ENCODE measurements at places on chromosomes 11 and 22.

DNA sequence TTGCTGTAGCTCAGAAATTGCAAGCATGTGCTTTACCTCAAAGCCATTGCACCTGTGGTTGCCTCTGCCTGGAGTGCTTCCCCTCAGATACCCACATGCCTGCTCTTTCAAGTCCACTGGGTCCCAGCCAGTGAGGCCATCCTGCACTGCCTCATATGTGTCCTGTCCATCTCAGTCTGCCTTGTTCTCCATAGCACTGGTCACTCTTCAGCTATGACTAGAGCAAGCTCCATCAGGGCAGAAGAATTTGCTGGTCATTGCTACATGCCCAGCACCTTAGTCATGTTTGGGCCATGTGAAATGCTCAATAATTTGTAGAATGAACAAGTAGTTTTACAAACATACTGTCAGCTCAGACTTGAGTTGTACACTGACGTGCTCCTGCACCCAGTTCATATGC is 64.4 kb upstream of the HORMAD2 start:
- no peak for DNase-seq

DNA sequence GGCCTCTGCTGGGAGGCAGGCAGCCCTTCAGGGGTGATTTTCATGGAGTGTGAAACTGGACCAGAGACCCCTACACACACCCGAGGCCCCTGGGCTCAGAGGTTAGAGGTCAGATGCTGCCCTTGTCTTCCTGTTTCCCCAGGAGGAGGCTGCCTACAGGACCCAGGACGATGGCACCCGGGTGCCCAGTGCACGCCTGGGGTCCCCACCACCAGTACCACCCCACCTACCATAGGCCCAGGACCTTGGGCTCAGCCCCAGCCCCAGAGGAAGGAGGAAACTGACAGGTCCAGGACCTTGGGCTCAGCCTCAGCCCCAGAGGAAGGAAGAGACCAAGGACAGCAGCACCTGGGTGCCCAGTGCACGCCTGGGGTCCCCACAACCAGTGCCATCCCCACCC is 79.2 kb downstream of the BRD1 start:
- no peak for DNase-seq

DNA sequence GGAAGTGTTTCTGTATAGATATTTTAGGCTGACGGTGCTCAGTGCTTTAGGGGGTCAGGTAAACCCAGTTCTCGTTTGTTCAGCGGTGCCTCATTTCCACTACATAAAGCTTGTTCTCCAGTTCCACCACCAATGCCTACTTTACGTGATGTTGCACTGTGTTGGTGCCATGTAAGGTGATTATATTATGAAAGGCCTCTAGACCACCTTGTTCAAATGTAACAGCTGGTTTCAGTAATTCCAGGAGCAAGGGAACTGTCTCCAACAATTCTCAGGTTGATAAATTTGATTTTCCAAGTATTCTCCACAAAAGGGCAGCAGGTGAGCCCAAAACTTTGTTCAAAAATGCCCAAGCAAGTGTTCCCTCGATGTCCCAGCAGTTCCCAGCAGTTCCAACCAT is 83.7 kb upstream of the SEPTIN5 start:
- DNase-seq, result no peak

DNA sequence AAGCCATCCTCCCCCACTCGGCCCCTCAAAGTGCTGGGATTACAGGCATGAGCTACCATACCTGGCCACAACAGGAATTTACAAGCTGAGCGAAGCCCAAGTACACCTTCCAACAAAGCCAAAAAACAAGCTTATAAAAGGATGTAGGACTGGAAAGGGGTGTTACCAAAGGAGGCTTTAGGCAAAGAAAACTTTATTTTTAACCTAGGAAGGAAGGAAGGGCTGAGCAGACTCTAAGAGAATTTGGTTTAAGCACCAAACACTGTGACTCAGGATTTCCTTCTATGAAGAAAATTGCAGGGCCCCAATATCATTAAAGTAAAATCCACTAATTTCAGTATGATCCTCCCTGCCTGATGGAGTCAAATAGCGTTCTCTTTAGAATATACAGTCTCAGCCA is 12.1 kb downstream of the DENND5A start:
- DNase-seq, result no peak

- DNase-seq, result no peak
Measured at GRCh38 chr11:127723714-127724113, 723.1 kb upstream of the KIRREL3 start.

DNA sequence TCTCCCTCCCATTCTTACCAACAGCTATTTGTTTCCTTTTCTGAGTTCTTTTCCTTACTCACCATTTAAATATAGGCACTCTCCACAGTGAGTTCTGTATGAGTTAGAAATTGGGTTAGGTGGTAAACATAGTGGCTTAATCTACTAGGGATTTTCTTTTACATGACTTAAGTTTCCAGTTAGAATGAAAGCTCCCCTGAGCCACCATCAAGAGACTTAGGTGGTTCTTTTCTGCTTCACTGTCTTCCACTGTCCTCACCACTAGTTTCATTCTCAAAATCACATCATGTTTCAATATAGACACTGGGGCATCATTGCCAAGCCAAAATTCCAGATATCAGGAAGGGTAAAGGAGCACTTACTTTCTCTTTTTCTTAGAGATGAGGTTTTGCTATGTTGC is 9.0 kb upstream of the REXO2 start:
- DNase-seq, result no peak

DNA sequence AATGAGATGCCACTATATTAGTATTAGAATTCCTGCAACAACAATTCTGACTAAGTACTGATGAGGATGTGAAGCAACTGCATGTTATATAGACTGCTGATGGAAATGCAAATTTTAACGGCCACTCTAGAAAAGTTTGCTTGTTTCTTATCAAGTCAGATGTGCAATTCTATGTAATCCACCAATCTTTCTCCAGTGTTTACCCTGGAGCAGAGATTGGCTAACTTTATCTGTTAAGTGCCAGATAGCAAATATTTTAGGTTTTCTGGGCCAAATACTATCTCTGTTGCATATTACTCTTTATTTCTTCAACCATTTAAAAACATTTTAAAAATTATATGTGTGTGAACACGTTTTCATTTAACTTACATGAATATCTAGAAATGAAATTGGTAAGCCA is 586.9 kb downstream of the FAM181B start:
- DNase-seq, result no peak

- DNase-seq, result no peak
Measured at GRCh38 chr11:115104851-115105453, 399.3 kb downstream of the CADM1 start.

GRCh38 chr11:84993386-84993785 is 633.8 kb downstream of the DLG2 start:
- no peak for DNase-seq

GRCh38 chr11:75291741-75292140 is 51.2 kb downstream of the TPBGL start:
- no peak for DNase-seq

GRCh38 chr22:19358195-19358594 is 66.7 kb upstream of the CLTCL1 start:
- DNase-seq, result no peak

- DNase-seq, result no peak
Measured at GRCh38 chr11:61273178-61274078, 21.7 kb downstream of the VWCE start.

GRCh38 chr22:37750596-37751162 is 53.8 kb downstream of the TRIOBP start:
- DNase-seq, result no peak

DNA sequence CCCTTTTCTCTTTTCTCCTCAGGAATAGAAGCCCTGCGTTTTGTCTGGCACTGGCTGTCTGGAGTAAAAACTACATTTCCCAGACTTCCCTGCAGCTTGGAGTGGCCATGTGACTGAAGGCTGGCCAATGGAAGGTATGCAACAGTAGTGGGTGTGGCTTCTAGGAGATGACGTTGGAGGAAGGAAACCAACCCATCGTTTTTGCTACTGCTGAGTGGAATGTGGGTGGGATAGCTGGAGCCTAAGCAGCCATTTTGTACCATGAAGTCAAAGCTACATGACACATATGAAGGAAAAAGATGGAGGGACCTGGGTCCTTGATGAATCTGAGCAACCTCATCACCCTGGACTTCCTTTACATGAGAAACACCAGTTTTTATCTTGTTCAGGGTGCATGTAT is 19.6 kb downstream of the FGF3 start:
- no peak for DNase-seq

DNA sequence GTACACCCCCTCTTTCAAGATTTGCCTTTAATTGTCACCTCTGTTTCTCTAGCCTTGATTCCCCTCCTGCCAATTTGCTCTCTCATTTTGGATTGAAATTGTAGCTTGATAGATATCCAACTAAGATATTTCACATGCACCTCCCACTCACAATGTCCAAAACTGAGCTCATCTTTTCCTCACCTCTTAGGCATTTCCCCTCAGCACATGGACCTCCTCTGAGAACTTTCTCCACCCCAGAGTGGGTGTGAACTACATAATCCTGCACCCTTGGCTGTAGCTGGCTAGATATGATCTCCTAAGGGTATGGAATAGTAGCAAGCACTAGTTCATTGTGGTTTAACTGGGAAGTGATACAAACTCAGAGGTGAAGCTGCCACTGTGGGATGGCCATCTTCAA is 91.5 kb upstream of the SESN3 start:
- DNase-seq, result no peak

GRCh38 chr11:115580416-115580815 is 76.2 kb upstream of the CADM1 start:
- DNase-seq, result no peak

GRCh38 chr11:43212279-43212678 is 99.5 kb upstream of the API5 start:
- no peak for DNase-seq

DNA sequence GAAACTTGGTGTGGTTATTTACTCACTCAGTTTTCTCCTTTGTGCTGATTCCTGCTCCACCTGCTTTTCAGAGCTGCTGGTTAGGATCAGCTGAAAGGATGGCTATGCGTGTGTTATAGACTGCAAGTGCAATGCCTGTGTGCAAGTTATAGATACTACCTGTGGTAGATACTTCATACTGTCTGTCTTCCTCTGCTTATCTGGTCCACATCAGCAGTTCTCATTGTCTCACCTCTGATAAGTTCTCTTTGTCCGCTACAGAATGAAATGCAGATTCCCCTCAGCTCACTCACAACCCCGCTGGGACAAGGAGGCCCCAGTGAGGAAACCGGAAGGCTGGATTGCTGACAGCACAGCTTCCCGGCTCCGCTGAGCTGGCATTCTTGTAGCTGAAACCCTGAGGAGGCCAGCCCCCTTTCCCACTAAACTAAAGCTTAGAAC is 37.5 kb upstream of the LYVE1 start:
- no peak for DNase-seq

- no peak for DNase-seq
Measured at GRCh38 chr11:110601936-110602335, 110.3 kb downstream of the ARHGAP20 start.

GRCh38 chr11:117923275-117923674 is 5.9 kb downstream of the TMPRSS13 start:
- no peak for DNase-seq

Data from stimulated activated CD4-positive, alpha-beta T cell treated with anti-CD3 and anti-CD28 coated beads, Interleukin-15, amount 100 ng/mL, for 48 hours (primary cell).